ENCODE measurements at places on chromosomes 11 and 22.

DNA sequence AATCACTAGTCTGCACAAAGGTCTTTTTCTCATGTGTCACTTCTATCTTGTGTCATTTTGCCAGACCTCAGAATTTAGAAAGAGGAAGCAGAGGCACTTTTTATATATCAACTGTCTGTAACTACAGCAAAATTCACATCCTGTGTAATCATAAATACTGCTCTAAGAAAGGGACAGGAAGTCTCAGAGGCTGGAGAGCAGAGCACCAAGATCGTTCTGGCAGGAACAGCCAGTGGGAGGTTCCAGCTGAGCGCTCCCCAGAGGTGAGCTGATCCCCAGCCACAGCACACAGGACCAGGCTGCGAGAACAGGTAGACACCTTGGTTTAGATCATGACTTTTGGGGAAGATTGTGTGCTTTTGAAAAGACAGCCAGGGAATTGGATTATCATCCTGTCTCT is at the start of gene MS4A7:
Gene MS4A7 (plus strand): TSS at position 179 of the 400 bp plus-strand sequence. CDS start 4,610 bp downstream, outside the sequence.
- DNase-seq = no peak

DNA sequence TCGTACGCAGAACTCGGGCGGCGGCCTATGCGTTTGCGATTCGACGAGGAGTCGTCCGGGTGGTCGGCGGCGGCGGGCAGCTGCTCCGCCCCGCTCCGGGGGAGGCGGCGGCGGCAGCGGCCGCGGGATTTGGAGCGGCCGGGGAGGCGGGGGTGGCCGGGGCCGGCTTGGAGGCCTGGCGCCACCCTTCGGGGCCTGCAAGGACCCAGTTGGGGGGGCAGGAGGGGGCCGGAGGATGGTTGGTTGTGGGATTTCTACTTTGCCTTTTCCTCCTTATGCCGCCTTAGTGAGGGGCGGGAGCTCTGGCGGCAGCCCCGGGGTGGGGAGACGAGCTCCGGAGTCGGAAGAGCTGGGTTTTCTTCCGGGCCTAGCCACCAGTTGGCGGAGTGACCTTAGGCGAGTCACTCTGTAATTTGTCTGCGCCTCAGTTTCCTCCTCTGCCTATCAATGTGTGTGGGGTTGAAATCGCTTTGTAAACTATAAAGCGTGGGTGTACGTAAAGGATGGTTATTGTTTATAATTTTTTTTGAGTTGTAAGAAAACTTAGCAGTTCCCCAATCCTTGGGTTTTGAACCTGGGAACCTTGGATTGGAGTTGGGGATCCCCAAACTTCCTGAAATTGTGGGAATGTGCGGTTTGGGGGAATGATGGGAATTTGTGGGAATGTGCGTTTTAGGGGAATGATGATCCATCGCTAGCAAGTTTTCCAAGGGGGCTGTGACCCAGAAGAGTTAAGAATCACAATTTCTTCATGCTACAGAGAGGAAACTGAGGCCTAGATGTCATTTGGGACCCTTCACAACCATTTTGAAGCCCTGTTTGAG is 679 bp downstream of the TUG1 start:
- no peak for DNase-seq

DNA sequence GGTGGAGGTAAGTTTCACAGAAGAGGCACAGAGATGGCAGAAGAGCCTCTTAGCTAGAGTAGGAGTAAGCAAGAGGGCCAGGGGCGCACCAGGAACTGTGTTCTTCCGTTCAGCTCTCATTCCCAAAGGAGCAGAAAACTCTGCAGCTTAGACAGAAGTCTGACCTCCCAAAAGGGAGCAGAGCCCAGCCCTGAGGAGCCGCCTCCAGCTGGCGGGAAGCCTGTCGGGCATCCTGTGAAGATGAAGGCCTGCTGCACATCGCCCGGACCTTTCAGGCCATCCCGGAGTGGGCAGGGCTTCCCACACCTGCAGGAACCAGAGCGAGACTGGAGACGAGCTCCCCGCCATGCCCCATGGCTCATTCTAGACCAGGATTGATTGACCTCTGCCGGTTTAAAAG is 1102.8 kb downstream of the BRD1 start:
- DNase-seq = no peak

- no peak for DNase-seq
Measured at GRCh38 chr11:32139896-32140520, 49.1 kb downstream of the RCN1 start.

- DNase-seq = no peak
Measured at GRCh38 chr22:20219667-20220628, 48.2 kb downstream of the RTN4R start.

DNA sequence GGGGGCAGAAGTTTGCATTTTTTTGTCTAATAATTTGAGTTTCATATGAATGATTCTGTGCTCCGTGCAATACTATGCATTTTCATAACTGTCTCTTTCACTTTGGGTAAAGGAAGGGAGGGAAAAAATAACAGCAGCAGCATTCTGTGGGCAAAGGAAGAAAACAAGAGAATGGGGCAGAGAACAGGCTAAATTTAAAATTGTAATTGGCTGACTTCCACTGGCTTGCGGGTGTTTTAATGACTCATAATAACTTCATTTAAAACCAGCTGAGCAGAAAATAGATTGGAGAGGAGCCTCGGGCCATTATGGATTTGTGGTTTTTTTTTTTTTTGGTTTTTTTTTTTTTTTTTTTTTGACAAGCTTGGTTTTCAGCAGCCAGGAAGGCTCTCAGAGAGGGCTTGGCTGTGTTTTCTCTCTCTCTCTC is 107.4 kb downstream of the ZBTB16 start:
- DNase-seq = no peak

GRCh38 chr11:26708736-26709456 is 13.0 kb downstream of the SLC5A12 start:
- DNase-seq = no peak

DNA sequence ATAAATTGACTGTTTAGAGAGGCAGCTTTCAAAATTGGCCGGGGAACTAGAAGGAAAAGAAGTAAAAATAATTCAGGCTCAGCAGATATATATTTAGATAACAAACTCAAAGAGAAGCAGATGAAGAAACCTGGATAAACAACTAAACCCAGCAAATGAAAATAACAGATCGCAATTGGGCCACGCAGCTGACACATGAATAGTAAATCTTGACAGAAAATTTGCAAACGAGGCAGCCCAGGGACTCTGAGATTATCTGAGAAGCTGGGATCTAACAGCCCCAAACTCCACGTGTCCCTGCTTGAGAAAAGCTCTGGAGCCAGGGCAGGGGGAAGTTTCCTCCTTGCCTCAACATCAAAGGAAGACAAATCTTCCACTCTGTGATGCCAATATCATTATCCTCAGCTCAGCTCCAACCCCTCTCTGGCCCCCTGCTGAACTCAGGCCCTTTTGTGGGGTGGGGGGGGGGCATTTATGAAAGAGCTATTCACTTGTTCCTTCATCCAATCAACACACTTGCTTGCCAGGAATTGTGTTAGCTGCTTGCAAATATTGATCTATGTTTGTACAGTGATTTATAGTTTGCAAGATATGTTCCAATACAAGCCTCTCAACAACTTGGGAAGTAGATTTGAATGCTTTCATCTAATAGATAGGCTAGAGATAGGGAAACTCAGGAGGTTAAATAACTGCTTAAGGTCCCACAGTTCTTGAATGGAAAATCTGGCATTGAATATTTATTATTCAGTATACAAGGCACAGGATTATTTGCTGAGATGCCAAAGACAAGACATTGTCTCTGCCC is 72.5 kb upstream of the C11orf87 start:
- DNase-seq = no peak

GRCh38 chr11:128018692-128019091 is 568.7 kb downstream of the ETS1 start:
- DNase-seq = no peak

GRCh38 chr22:39181778-39182177 is 29.3 kb upstream of the CBX7 start:
- no peak for DNase-seq

DNA sequence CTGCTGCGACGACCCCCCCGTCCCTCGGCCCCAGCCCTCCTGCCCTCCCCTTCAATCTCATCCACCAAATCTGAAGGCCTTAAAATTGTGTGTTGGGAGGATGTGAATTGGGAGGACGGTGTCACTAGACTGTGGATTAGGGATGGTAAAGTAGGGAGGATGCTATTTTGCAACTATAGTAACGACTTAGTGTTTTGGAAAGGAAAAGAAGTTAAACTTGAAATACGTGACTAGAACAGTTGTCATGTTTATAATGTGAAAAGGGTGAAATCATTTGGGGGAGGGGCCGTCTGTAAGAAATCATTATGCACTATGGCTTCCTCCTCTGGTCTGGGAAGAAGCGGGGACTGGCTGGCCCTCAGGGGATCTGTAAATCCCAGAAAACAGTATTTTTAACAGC is 43.4 kb upstream of the NNMT start:
- no peak for DNase-seq

- DNase-seq = no peak
Measured at GRCh38 chr11:2810411-2811205, 75.0 kb downstream of the CDKN1C start.

DNA sequence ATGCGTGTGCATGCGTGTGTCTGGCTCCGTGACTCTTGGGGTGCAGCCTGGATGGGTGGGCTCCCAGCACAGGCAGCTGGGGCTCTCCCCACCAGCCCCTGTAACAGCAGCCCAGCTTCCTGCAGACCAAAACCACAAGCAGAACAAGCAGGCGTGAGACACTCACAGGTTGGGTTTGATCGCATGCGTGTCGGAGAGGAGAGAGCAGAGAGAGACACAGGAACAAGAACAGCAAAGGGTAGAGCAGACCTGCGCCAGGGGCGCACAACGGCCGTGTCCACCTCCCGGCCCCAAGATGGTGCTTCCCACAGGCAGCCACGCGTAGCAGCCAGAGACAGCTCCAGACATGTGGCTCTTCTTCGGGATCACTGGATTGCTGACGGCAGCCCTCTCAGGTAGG is at the start of gene CD6:
Gene CD6 (plus strand): TSS at position 161 of the 400 bp plus-strand sequence. CDS start 186 bp downstream, at position 347.
- DNase-seq = peak; percentile 76

GRCh38 chr11:1563149-1563638 is 8.9 kb downstream of the DUSP8 start:
- no peak for DNase-seq

- DNase-seq = peak; percentile 56
Measured at GRCh38 chr22:39545386-39546365, 13.1 kb upstream of the RPS19BP1 start.

DNA sequence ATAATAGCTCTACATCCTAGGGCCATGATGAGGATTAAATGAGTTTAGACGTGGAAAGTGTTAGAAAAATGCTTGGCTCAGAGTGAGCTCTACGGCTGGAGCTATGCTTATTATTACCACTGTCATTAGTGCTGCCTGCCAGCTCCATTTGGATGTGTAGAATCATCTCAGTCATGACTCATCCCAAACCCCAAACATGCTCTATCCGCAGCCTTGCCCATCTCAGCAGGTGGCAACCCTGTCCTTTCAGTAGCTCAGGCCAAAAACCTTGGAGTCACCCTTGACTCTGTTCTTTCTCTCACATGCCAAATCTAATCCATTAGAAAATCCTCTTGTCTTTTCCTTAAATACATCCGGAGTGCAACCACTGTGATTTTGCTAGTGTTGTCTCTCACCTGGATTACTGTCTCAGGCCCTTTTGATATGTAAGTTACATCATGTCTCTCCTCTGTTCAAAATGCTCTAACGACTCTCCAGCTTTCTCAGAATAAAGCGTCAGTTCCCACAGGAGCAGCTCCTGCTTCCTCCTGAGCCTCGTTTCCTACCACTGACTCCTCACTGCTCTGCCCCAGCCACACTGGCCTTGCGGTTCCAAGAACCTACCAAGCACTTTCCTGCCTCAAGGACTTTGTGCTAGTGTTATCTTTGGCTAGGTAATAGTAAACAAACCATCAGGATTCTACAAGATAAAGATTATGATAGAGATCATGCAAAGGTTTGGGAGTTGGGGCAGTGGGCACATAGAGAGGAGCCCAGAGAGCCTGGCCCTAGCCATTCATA is 10.5 kb upstream of the CHRM1 start:
- no peak for DNase-seq

GRCh38 chr22:35739076-35739930 is 21.6 kb downstream of the APOL5 start:
- no peak for DNase-seq

GRCh38 chr11:77069969-77070582 is 3.3 kb downstream of the CAPN5 start:
- DNase-seq = no peak
